ENCODE measurements at places on chromosomes 3 and 15. TPM values are rescaled to one million over a fixed set of nuclear protein-coding genes. Genes with fewer than 3 reads are reported as not detected.

DNA sequence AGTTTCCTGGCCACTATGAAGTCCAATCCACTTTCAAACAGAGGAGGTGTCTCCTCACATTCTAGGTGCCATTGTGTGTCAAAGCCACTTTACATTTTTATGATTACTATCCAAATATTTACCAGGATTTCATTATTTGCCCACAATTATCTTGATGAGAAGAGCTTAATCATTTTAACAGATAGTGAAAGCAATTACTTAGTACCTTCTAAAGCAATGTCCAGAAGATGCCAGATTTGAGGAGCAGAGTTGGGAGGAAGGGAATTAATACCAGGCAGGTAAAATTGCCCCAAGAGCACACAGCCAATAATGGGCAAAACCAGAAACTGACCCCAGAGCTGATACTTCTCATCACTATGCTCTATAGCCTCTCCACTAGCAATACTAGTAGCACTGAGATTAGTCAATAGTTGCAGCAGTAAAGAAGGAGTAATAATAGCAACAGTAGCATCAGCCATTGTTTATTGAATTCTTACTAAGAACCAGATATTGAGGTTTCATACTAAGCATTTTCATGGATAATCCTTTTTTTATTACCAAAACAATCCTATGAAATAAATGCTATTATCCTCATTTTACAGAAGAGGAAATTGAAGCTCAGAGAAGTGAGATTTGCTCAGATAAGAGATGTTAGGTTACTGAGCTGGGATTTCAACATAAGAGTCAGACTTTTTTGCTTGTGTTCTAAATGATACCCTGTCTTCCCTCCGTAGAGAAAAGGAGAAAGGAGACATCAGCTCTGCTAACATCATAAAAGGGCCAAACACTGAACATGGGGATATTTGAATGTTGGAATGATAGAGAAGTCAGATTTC, 509.3 kb upstream of the CFAP20DC start:
- H3K27me3 ChIP-seq = no peaks in the 10 kb centered on the region
- no peak overlapping the region for H3K27ac ChIP-seq
- no peaks in the 10 kb centered on the region for H3K36me3 ChIP-seq
- H3K4me3 ChIP-seq = no peak overlapping the region

GRCh38 chr3:101680466-101680865, 3.5 kb upstream of the ZBTB11 start:
- no peak for DNase-seq
- H3K36me3 ChIP-seq = peaks cover 61% of the 10 kb centered on the region
- H3K27me3 ChIP-seq = no peaks in the 10 kb centered on the region
- peaks cover 67% of the 10 kb centered on the region for H3K4me1 ChIP-seq
- no peak overlapping the region for H3K27ac ChIP-seq

DNA sequence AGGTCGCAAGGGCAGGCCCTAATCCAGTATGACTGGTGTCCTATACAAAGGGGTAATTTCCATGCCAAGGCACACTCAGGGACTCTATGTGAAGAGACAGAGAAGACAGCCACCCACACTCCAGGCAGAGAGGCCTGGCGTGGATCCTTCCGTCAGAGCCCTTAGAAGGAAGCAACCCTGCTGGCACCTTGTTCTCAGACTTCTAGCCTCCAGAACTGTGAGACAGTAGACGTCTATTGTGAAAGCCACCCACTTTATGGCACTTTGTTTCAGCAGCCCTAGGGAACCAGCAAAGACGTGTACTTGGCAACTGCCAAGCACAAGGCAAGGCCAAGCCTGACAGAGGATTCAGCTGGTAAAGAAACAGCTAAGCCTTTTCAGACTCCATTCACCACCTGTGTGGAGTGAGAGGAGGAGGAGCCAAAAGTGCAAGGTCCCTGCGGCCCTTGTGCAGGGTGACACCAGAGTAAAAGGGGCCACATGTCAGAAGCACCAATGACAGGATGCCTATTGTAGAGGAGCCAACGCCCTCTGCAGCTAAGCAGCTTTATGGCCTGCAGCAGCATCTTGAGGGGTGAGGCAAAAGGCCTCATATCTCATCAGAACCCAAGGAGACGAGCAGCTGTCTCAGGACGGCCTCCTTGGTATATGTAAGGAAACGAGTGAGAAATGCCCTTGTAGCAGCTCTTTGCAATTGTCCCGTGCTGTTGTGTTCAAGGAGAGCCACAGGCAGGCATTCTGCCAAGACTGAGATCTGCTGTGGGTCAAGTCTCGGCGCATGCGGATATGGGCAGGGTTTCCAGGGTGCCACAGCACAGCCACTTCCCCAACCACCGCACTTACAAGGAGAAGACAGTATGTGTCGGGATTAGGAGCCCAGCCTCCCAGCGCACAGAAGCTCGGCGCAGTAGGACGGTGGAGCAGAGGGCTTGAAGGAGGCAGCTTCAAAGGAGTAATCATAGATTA, 121.5 kb upstream of the LIPC start:
- H3K4me1 ChIP-seq = peaks cover 36% of the 10 kb centered on the region
- H3K27me3 ChIP-seq = no peaks in the 10 kb centered on the region
- peak; percentile 64 for DNase-seq
- no peak overlapping the region for H3K4me3 ChIP-seq
- H3K36me3 ChIP-seq = no peaks in the 10 kb centered on the region
- peak overlapping the region; percentile 47 for H3K27ac ChIP-seq

The COLQ gene
- 14.9 TPM for total RNA-seq

GRCh38 chr3:8903191-8903590, 60.1 kb downstream of the RAD18 start:
- H3K4me1 ChIP-seq = peaks cover 10% of the 10 kb centered on the region
- no peak overlapping the region for H3K27ac ChIP-seq
- no peak for DNase-seq
- no peaks in the 10 kb centered on the region for H3K27me3 ChIP-seq

DNA sequence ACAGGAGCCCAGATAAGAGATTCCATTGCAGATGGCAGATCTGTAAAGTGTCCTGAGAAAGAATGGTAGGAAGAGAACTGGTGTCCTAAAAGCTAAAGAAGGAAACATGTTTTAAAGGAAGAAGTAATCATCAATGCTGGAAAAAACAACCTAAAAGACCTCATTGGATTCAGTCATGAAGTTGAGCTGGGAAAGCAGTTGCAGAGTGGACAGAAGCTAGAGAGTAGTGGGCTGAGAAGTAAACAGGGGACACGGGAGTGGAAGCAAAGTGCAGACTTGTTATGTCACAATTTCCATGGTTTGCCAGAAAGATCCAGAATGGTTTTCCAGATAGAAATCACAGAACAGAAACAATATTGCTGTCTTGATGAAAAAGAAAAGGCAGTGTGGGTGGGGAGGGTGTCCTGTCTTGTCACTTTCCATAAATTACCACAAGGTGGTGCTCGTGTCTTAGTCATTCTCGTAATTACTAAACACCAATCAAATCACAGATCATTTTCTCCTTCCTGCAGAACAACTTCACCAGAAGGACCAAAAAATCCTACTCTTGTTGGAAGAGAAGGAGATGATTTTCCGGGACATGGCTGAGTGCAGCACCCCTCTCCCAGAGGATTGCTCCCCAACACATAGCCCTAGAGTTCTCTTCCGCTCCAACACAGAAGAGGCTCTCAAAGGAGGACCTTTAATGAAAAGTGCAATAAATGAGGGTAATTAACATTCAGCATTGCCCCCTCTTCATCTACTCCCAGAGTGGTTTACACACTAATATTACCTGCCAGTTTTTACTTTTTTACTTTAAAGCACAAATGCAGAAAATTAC, 64.5 kb downstream of the KLHL25 start:
- peaks cover 42% of the 10 kb centered on the region for H3K4me1 ChIP-seq
- DNase-seq = no peak
- peaks cover 97% of the 10 kb centered on the region for H3K36me3 ChIP-seq

- no peaks in the 10 kb centered on the region for H3K27me3 ChIP-seq
- H3K27ac ChIP-seq = no peak overlapping the region
- no peak for DNase-seq
- H3K36me3 ChIP-seq = no peaks in the 10 kb centered on the region
- H3K4me3 ChIP-seq = no peak overlapping the region
These were observed 6.0 kb downstream of the KATNBL1 start for GRCh38 chr15:34203936-34204335.

DNA sequence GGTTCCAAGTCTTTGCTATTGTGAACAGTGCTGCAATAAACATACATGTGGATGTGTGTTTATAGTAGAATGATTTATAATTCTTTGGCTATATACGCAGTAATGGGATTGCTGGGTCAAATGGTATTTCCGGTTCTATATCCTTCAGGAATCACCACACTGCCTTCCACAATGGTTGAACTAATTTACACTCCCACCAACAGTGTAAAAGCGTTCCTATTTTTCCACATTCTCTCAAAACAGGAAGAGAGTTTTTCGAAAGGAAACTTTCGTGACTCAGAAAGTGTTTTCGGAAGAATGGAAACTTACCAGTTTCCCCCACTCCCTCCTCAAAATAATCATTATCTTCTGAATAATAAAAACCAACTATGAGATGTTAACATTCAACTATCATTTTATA, 205.8 kb downstream of the ALCAM start:
- no peaks in the 10 kb centered on the region for H3K4me1 ChIP-seq
- no peaks in the 10 kb centered on the region for H3K27me3 ChIP-seq
- no peak overlapping the region for H3K4me3 ChIP-seq
- H3K36me3 ChIP-seq = no peaks in the 10 kb centered on the region
- no peak for DNase-seq
- no peak overlapping the region for H3K27ac ChIP-seq

DNA sequence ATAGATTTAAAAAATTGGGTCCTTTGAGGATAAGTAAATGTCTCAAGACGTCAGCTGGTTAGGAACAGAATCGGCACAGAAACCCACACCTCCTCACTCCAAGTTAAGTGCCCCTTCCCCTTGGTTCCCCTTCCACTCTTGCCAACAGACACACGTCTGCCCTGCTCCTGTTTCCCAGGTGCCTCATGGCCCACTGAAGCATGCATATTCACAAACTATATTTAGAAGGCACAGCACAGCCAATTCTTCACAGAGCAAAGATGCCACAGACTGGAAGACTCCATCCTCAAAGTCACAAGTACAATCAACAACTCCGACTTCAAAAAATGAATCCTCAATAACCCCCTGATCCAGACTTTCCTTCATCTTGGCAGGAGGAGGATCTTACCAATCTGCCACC, 295.4 kb upstream of the NR2F2 start:
- no peaks in the 10 kb centered on the region for H3K36me3 ChIP-seq
- H3K27ac ChIP-seq = no peak overlapping the region
- DNase-seq = no peak

The MESP2 gene
- total RNA-seq = 0.27 TPM

The SIN3A gene
- 28.0 TPM for total RNA-seq

The CXCR6 gene
- total RNA-seq = 0.33 TPM
